ENCODE measurements at places on chromosomes 13 and 19.

GRCh38 chr13:113364311-113364889 lies 470 bp upstream of the GRTP1 start:
- no peak for DNase-seq

GRCh38 chr19:55487924-55488687 lies at the start of gene SSC5D:
Gene SSC5D (plus strand): TSS chr19:55488436. CDS start chr19:55488590, 154 bp downstream.
- DNase-seq: no peak

DNA sequence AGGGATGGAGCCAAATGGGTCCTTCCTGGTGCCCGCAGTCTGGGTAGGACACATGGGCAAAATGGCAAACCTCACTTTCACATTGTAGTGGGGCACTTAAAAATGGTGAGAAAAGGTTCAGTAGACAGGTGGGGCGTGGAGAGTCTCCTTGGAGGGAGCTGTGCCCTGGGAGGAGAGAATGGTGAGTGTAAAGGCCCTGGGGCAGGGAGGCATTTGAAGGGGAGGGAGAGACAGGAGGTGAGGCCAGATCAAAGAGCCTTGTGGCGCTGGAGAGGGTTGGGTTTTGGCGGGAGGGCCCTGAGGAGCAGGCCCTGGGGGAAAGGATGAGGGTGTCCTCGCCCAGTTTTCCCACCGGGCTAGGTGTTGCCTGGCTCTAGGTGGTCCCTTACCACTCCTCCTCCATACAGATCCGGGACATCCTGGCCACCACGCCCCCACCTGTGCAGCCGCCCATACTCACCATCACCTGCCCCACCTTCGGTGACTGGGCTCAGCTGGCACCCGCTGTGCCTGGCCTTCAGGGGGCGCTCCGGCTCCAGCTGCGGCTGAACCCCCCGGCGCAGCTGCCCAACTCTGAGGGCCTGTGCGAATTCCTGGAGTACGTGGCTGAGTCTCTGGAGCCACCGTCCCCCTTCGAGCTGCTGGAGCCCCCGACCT lies 6.3 kb downstream of the MAP1S start:
- no peak for DNase-seq

GRCh38 chr13:88979465-88980175 lies 1308.4 kb downstream of the SLITRK5 start:
- no peak for DNase-seq

GRCh38 chr13:93811071-93811737 lies 584.6 kb downstream of the GPC6 start:
- DNase-seq: no peak

GRCh38 chr19:33393286-33394005 lies 19.9 kb downstream of the CEBPG start:
- DNase-seq: no peak

- no peak for DNase-seq
These were observed 9.6 kb upstream of the SLITRK6 start for GRCh38 chr13:85808811-85809210.

DNA sequence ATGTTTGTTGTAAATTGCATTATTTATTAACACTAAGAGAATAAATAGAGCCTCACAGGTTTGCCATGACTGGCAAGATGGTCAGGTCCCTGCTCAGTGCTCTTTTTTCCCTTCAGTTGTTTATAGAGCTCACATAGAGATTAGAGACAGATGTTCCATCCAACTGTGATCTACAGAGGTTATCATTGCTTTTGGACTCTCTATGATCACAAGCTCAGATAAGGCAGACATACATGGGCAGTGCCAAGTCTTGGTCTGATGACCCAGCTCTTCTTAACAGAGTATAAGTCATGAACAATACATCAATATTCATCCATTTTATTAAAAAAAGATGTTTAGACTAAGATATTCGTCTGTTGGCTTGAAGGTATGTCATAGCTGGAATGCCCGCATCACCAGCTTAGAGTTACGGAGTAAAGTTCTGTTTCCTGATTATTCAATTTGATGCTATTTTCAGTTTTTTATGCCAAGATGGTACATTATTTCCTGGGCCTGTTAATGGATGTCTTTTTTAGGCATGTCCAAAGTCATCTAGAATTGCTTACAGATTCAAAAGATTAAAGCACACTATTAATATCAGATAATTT lies 729.8 kb upstream of the SLC10A2 start:
- no peak for DNase-seq

DNA sequence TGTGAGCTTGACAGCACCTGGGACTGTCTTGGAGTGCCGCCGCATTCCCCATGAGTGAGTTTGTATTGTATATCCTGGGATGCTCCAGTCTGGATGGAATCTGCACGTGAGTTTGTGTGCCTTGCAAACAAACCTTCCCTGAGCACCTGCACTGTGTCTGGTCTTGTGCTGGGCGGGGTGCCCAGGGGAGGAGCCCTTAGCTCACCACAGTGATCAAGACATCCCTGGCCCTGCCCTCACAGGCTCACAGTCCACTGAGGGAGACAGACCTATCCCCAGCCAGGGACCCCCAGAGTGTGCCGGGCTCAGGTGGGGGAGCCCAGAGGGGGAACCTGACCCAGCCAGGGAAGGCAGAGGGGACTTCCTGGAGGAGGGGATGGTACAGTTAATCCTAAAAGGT lies 1.7 kb upstream of the BCAM start:
- DNase-seq: no peak

GRCh38 chr13:27083183-27083582 lies 88.4 kb downstream of the USP12 start:
- DNase-seq: no peak

DNA sequence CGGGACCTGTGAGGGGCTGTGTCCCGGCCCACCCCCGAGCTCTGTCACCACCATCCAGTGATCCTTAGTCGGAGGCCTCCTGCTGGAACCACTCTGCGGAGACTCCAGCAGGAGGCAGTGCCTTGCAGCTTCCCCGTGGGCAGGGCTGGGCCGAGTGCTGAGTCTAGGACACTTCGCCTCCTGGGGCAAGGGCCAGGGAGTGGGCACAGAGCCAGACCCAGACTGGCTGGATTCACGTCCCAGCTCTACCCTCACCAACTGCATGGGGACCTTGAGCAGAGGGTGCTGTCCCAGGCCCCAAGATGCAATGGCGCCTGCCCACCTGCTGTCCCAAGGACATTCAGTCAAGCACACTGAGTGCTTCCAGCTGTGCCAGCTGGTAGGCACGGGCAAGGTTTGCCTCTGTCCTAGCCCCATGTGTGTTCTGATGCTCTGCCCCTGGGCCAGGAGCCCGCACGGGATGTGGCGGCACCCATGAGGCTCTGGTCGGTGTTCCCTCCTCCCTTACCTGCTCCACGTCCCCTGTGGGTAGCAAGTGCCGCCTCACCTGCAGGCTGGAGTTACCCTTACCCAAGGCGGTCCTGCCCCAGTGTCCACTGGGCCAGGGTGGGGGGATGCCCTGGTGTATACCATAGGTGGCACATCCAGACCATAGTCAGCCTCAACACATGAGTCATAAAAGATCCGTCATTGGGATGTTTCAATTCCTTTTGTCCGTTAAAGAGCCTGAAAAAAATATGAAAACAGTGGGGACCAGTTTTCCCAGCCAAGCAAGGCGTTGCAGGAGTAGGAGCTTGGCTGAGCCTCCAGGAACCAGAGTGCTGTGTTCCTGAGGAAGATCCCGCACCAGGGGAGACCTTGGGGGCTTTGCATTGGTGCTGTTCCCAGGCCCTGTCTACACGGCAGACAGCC lies 7.4 kb downstream of the FZR1 start:
- no peak for DNase-seq

- no peak for DNase-seq
These were observed 16.8 kb upstream of the CERS4 start for GRCh38 chr19:8192221-8192820.

- no peak for DNase-seq
These were observed 86.3 kb upstream of the ZNF43 start for GRCh38 chr19:21922276-21922675.

DNA sequence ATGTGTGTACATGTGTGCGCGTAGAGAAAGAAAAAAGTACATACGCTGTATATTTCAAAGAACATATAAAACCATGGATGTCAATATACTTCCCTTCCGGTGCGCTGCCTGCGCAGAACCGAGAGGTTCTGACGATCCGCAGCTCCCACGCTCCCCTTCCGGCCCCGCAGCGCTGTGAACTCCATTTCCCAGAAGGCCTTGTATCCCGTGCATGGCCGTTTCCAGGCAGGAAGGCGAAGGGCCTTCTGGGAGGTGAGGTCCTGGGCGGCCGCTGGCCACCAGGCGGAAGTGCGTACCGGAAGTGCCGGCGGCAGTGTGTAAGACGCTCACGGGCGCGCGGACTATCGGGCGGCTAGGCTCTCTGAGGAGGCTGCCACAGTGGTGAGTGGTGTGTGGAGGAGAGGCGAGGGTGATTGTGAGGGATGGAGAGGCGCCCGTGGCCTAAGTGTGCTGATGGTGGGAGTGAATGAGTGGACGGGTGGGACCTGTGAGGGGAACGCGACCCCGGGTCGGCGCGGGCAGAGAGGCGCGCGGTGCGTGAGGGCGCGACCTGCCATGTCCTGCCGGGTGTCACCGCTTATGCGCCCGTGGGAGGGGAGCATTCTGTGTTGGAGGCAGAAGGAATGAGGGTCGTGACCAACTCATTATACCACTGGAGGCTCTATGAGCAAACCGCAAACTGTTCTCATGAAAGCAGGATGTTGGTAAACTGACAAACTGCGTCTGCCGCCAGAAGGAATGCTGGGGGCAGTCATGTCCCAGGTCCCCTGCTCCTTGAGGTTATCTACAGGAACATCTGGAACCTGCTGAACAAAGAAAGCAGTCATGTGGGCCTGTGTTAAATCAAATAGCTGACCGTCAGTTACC lies at the start of gene ERVK3-1:
ERVK3-1 (plus strand) TSS at position 313 of the 867 bp plus-strand sequence. CDS start 6,792 bp downstream, outside the sequence.
- DNase-seq: peak; percentile 97

DNA sequence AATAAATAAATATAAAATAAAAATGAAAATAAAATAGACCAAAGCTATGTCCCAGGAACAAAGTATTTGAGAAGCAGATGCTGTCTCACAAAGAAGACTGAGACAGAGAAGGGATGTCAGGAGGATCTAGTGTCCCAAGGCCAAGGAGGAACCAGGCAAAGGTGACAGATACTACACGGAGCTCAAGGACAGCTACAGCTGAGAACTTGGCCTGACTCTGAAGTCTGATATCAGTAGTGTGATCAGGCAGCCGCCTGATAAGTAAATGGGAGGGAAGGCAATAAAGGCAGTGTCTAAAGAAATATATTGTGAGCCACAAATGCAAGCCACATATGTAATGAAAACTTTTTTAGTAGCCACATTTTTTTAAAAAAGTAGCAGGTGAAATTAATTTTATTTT lies 20.4 kb upstream of the NANOS3 start:
- no peak for DNase-seq

DNA sequence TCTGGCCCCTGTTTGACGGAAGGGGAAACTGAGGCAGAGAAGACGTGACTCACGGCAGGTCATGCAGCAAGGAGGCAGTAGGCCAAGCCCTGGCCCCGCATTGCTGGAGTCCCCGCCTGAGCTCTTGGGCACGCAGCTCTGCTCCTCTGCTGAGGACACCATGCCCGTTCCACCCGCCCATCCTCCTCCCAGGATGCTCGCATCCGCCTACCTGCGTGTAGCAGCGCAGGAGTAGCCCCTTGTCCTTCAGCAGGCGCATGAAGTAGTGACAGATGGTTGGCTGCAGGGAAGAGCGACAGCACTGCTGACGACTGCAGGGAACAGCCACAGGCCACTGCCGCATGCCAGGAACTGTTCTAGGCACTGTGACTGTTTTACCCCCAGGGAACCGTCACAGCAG lies 10.5 kb downstream of the SIRT2 start:
- no peak for DNase-seq

DNA sequence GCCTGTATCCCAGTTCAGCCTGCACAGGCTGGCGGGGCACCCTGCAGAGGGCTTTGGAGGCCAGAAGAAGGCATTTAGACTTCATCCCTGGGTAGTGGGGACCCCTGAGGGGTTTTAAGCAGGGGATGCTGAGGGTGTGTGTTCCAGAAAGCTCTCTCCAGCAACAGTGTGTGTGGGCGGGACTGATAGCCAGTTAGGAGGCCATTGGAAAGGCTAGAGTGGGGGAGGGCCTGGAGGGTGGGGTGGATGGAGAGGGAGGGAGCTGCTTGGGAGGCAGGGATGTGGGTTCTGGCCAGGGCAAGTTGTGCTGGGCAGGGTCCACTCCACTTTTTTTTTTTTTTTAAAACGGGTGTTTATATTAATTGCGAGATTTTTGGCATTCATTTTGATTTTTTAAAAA lies 28.3 kb downstream of the LYL1 start:
- no peak for DNase-seq

GRCh38 chr19:54189145-54189734 lies at the start of gene MBOAT7:
Gene MBOAT7 (minus strand): TSS chr19:54189580. CDS start chr19:54188508, 1,072 bp downstream.
- DNase-seq: no peak

- no peak for DNase-seq
These were observed 306.8 kb downstream of the KLF12 start for GRCh38 chr13:73827434-73827833.

All from foreskin melanocyte (primary cell).